ENCODE measurements at places on chromosomes 11 and 22.

DNA sequence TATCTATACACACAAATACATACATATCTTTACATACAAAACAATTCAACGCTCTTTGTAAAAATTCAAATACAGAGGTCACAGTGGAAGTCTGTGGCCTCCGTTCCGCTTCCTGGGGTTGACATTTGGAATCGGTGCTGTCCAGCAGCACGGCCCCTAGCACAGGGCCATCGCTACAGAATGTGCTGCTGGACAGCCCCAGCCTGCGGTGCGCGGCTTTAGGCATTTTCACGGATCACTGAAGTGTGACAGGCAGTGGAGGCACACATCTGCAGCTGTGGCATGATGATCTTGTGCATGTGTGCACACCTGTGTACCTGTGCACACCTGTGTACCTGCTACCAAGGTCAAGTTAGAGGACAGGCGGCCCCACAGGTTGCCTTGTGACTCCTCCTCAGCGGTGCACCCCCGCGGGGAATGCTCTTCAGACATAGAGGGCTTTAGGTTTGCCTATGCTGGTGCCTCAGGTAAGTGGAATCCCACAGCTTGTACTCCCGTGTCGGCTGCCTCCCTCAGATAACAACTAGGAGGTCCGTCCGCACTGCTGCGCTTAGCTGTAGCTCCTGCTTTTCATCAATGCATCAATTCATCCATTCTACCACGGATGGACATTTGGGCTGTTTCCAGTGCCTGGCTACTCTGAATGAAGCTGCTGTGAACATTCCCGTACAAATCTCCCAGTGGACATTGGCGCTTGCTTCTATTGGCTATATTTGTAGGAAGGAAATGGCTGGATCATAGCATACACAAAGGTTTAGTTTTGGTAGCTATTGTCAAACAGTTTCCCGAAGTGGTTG lies 29.9 kb downstream of the GAL start:
- peak; percentile 13 for DNase-seq

DNA sequence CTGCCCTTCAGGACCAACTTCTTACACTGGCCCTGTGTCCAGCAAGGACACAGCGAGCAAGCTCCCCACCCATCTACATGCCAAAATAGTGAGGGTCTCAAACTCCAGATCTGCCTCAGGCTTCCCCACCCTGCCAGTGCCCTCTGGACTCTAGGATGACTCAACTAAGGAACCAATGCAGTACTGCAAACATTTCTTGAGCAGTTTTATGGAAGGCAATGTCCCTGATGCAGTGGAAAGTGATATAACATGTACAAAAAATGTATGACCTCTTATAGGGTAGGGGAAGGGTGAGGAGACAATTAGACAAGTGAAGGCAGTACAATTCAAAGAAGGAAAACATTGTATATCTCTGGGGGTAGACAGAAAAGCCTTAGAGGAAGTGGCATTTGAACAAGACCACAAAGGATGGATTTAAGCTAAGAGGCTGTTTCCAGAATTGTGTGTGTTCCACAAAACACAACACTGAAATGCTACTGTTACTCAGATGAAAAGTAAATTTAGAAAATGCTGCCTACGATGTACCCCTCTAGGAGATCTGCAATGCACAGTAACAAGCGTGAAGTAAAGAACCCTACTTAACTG lies 47.3 kb downstream of the RAB30 start:
- DNase-seq, result no peak

- DNase-seq, result peak; percentile 56
Measured at GRCh38 chr22:44723801-44724200, 21.8 kb downstream of the PRR5 start.

DNA sequence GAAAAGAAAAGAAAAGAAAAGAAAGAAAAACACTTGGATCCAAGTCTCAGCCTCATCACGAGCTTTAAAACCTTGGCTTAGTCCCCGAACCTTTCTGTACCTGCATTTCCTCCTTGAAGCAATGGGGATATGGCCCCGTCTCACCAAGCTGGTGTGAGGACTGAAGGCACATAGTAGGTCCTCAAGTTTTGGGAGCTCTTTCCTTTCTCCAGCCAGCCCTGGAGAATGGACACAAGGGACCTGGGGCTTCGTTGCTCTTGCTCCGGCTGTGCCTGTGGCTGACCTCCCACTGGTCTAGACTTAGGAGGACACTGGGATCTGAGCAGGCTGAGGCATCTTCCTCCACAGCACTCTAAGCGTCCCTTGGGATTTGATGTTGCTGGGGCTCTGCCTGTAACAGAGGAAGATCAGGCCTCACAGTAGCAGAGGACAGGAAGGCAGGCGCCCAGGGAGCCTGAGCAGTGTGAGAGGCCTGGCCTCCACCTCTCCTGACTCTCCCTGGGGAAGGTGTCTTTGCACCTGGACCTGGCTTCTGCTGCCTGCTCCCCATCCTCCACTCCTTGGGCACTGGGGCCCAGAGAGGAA lies 32.8 kb downstream of the KCNC1 start:
- no peak for DNase-seq

DNA sequence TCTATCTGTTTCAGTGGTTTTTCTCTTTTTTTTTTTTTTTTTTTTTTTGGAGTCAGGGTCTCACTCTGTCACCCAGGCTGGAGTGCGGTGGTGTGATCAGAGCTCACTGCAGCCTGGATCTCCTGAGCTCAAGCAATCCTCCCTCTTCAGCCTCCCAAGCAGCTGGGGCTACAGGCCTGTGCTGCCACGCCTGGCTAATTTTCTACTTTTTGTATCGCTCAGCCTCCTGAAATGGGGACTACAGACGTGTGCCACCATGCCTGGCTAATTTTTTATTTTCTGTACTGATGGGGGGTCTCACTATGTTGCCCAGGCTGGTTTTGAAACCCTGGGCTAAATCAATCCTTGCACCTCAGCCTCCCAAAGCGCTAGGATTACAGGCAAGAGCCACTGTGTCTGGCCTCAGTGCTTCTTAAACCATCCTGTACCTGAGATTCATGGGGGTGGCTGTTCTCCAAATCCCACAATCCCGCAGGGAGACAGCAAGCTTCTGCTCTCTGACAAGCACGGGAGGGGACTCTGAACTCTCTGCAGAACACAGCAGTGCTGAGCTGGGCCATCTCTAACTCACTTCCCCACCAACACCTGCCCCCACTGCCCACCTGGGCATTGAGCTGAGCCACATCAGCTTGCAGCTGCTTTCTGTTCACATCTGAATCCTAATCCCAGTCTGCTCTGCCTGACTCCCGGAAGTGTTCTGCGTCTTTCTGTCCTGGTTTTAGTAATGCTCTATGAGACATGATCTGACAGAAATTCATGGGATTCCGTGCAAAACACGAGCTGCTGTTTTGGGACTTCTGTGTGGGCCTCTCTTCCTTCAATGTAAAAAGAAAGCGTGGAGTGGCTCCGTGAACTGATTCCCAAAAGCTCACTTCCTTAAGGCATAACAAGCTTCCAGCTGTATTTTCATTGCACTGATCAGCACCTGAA lies 400.0 kb downstream of the LARGE1 start:
- DNase-seq, result no peak

- no peak for DNase-seq
Measured at GRCh38 chr22:29917052-29917902, 34.3 kb downstream of the MTMR3 start.

GRCh38 chr11:101618709-101619108 lies 34.9 kb upstream of the TRPC6 start:
- no peak for DNase-seq

Data from dermis blood vessel endothelial cell (primary cell).